ENCODE measurements at places on chromosomes 2 and 18.

DNA sequence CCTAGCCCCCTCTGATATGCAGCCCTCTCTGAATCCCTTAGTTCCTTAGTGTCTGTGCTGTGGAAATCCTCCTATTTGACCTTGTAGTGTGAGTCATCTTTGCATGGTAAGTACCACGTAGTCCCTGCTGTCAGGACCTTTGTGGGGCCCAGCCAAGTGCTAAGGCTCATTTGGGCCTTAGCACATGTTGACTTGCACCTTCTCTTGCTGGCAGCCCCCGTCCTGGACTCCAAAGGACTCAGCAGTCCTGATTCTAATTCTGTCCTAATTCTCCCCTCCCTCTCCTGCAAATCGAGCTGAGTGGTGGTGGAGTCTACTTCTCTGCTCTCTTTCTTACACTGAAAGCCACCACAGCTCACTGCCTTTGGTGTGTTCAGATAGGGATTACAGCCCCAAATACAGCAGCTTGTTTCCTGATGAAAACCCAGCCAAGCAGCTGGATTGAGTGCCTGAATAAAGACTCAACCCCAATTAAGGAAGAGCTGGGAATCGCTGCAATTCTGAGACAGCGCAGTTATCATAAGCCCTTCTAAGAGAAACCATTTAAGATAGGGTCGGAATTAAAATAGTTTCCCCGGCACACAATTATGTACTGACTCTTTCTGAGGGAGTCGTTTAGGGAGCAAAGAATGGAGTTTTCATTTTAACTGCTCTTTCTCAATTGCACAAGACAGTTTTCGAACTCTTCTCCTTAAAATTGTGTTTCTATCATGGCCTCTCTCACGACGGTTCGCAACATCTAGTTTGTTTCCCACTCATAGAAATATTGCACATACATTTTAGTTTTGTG is 215.6 kb upstream of the TNP1 start:
- DNase-seq, result no peak

DNA sequence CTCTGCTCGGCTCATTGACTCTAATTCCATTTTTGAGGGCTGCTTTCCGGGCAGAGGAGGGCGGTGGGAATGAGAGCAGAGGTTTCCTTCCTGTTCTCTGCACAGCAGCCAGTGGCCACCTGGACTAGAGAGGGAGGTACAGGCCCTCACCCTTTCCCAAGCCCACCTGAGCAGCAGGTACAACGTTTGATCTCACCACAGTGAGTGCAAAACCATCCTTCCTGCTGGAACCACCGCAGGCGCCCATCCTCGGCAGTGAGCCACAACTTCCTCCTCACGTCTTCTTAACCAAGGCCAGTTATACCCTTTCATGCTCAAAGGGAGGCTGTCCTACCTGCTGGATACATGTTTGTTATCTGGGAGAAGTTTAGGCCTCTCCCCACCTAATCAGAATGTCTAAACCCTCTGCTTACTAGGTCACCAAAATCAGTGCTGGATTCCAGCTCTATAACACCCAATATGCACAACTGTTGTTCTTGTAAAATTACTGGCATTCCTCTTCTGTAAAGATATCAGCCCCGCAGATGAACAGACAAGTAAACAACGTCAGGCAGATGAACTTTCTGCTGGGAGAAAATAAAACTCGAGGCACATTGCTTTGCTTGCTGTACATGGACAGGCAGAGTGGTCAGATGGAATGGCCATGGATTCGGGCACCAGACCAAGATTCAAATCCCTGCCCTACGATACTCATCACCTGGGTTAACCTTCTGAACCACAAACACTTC is 191.4 kb downstream of the SH3RF3 start:
- no peak for DNase-seq

DNA sequence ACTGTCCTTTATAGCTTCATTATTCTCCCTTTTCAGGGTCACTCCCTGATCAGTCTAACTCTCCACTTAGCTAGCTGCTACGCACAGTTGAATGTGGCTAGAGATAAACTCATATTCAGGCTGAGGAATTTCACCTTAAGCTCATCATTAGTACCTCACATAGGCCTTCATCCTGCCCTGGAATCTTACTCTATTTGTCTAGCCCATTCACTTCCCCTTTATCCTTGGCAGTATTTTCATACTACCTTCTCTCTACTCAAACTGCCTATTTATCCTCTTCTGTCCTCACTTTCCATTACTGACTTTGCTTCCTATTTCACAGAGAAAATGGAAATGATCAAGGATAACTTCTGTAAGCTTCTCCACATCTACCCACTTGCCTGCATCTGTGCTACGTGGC is 10.6 kb upstream of the DSC2 start:
- DNase-seq, result no peak

- DNase-seq, result no peak
Observed at GRCh38 chr2:109311771-109312170, 182.8 kb downstream of the SH3RF3 start.

GRCh38 chr2:4900861-4901770 is 791.1 kb upstream of the SOX11 start:
- no peak for DNase-seq

DNA sequence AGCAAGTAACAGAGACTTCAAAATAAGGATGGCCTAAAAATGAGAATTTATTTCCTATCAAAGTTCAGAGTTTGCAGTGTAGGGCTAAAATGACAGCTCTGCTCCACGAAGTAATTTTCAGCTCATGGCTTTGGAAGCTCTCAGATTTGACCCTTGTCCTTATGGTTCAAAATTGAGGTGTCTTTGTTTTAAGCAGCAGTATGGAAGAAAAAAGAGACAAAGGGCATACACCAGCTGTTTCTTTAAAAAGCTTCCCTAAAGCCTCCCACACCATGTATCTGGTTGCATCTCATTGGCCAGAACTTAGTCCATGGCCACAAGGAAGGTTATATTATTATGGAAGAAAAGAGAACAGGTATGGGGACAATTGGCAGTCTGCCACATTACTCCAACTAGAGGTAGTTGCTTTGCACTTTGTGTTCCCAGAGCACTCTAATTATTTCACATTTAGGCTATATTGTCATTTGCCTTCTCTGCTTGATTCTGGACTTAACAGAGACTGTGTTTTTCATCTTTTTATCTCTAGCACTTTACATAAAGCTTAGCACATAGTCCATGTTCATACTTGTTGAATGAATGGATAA is 180.4 kb downstream of the MCFD2 start:
- DNase-seq, result no peak

DNA sequence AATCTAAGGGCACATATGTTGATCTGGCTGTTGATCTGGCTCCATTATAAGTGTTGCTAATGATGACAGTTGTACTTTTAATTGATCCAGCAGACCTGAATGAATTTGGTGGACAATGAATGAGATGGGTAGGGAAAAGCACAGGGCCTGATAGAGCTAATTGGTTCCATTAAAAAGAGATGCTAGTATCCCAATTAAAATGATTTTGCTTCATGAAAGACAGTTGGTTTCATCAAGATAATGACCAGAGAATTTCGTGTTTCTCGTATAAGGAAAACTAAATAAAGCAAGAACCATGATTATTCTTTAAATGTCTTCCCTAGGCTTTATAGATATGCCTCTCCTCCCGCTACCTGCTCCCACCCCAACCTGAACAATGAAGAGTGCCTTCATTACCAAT is 108.6 kb upstream of the LRRTM1 start:
- DNase-seq, result no peak

DNA sequence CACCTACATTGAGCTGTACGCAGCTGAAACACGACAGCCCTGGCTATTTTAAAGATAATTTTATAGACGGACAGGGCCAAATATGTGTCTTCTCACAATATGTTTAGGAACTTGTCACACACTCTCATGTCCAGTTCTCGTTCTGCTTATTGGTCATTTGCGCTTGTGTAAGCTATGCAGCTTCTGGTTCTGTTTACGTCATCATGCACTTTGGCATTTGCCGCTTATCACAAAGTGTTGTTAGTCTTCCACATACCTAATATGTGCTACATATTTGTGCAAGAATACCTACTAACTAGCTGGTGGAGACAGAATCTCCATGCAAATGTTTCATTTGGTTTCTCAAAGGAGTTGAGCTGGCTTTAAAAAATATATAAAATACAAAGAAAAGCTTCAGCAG is 7.5 kb upstream of the ZNF516 start:
- DNase-seq, result no peak

DNA sequence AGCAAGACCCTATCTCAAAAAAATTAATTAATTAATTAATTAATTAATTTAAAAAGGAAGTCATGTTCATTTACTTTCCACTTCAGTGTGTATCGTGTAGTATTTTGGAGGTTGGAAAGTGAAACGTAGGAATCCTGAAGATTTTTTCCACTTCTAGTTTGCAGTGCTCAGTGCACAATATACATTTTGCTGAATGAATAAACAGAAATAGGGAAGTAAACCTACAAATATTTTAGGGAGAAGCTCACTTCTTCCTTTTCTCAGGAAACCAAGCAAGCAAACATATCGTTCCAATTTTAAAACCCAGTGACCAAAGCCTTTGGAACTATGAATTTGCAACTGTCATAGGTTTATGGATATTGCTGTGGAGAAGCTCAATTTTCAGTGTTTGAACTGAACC is 27.8 kb downstream of the SLC14A1 start:
- no peak for DNase-seq

DNA sequence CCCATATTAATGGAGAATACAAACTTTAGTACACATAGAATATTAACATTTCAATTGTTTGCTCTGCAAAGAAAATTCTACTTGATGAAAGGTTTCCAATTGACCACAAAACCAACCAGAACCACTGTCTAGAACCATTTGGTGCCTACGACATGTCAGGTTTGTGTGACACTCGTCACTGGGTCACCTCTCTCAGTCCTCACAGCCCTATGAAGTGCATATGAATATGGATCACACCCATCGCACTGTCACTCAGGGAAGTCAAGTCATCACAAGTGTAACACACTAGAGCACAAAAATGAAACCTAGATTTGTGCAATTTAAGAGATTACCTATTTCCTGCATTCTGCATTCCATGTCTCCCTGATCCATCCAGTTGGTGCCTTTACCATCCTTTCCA is 43.7 kb downstream of the PTPN2 start:
- DNase-seq, result no peak

DNA sequence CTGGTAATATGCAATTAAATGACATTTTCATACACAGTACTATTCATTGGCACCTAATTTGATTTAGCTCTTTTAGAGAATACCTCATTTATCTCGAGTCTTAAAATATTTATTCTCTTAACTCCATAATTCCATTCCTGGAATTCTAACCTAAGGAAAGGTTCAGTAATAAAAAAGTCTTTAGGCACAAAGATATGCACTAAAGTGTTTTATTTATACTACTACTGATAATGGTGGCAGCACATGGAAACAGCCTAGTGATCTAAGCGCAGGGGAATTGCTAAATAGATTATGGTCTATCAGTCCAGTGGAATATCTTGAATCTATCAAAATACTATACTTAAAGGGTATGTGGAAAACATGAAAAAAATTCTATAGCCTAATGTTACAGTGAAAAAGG is 142.5 kb upstream of the LTBP1 start:
- DNase-seq, result no peak

GRCh38 chr2:203871371-203871983 is 3.9 kb downstream of the CTLA4 start:
- DNase-seq, result no peak

GRCh38 chr2:37301408-37301807 is 23.2 kb downstream of the PRKD3 start:
- no peak for DNase-seq
